ENCODE measurements at places on chromosomes 5 and 9.

GRCh38 chr5:108541836-108542235, 159.9 kb upstream of the FBXL17 start:
- DNase-seq = no peak

DNA sequence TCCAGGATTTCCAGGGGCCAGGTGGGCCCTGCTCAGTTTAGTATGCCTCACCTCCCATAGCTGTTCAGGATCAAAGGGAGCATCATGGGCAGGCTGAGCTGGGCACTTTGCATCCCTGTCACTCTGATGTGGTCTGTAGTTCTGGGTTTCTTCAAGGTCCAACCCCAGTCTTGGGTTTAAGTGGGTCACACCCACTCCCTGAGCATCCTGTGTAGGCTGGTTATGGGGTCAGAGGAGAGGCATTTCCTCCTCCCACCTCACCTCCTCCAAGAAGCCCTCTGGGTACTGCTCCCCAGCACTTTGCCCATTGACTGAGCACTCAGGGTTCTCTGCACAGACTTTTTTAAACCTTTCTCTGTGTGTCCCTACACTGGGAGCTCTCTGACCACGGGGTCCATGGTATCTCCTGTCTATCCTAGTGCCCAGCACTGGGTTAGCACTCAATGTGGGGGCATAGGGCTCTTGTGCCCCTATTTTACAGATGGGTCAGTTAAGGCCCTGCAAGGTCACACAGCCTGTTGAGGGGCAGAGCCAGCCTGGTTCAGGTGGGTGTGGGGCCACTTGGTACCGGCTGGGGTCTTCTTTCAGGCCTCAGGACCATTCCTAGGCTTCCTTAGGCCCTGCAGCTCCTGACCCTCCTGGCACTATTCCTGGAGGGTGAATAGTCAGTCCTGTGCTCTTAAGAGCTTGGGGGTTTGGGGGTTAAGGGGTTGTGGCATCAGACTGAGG, 19.0 kb downstream of the CXXC5 start:
- no peak for DNase-seq

DNA sequence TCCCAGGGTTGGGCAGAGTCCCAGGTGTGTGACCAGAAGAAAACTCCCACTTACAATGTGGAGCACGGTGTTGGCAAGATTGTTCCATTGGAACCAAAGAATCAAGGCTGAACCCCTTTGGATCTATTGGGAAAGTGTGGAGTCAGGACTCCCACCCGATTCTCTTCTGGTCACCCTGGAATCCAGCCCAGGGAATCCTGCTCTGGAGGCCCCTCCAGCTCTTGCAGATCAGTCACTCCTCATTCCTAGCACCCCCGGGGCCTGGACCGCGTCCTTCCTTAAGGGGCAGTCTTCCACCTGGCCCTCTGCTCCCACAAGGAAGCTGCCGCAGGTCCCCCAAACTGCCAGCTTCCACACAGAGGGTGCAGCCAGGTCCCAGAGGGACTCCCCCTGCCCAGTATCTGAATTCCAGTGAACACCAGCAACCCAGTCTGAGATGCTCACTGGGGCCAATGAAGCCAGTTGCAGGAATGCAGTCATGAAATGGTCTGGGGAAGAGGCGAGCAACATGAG, 170.1 kb downstream of the GADD45G start:
- DNase-seq = no peak

DNA sequence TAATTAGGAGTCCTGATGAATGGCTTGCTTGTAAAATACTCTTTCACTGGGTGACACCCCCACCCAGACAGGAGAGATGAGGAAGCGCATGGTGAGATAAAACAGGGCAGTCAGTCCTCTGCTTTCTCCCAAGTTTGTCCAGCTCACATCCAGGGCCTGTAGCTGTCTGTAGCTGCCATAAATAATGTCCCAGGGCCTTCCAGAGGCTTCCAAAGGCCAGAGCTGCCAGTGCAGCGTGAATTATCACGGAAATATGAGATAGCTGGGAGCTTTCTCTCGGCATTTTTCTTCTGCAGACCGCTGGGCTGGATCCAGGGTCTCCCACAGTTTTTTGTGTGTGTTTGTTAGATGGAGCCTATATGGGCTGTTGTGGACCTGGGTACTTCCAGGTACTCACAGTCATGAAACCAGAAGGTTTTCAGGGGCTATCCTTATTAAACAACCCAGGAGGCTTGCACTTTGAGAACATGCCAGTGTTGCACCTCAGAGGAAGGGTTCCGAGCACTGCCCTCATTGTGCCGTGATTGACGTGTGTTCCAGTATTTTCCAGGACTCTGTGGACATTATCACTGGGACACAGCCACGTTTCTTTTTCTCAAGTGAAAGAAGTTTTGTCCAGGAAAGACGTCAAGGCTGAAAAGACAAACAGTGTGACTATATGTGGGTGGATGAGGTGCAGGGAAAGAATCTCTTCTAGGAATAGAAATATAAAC, 117.5 kb downstream of the FGF1 start:
- no peak for DNase-seq

DNA sequence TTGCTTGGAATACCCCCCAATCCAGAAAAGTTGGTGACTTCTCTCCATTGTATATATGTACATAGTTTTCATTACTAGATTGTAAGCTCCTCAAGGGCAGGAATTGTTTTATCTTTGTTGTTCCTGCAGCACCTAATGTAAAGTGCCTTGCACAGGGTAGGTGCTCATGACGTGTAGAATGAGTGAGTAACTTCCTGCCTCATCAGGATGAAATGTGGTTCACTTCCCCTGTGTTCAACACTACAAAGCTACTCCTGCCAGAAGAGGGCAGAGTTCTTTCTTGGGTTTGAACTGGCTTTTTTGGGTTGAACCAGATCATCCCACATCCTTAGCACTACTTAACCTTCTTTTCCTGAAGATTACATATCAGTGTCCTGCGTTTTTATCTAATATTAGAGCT, 23.9 kb downstream of the GTF3C4 start:
- DNase-seq = no peak

DNA sequence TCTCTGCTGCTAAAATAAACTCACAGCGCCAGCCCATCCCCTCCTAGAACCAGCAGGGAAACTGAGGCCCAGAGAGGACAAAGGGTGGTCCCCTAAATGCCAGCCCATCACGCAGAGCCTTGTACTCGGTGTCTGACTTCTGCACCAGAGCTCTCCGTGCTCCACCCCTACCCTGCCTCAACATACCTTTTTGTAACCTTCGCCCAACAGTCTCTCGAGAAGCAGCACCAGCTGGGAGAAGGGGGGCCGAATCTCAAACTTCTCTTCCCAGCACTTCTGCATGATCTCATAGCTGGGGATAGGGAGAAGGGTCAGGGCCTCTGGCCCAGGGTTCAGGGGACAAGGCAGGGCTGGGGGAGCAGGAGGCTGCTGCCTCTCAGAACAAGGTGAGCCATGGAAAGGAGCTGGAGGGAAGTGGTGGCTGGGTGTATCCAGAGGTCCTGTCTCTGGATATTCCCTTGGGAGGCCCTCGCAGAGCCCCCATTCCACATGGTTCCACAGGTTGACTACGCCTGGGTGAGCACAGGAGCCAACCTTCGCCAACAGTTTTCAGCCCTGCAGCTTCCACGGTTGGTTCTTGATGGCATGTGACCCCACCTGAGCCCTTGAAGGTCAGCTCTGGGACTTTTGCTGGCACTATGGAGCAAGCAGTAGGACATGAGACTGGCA, 32.3 kb upstream of the CSF1R start:
- no peak for DNase-seq

DNA sequence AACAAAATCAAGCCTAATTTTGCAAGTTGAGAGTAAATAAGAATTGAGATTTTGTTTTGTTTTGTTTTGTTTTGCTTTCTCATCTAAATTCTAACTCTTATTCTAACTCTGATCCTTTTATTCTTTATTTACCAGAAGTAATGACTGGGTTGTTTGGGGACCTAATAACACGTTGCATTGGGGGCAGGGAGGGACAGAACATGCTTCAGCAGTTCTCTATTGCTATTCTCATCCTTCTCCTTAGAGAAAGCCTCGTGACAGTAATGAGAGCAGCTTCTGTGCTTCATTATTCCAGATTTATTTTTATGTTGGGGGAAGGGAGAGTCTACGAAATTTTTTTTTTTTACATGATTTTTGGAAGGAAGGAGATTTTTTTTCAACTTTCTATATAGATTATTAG, 21.1 kb downstream of the CPEB4 start:
- no peak for DNase-seq

GRCh38 chr5:159819591-159820411, 96.5 kb upstream of the ADRA1B start:
- DNase-seq = no peak

DNA sequence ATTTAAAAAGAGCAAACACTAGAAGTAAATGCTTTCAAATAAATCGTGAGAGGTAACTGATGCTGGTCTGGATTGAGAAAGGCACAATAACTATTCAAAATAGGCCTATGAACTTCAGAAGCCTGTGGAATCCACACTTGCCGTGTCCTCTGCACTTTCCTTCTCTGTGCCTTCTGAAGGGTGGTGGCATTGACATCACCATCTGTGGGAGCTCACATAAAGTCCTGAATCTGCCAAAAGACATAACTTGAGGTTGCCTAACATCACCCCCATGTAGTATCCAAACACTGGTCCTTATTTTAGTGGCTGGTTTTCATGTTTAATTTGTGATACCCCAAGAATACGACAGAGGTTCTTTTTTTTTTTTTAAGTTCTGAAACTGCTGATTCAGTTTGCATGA, 59.8 kb downstream of the IRF1 start:
- no peak for DNase-seq

GRCh38 chr9:130311408-130312140, 46.0 kb downstream of the HMCN2 start:
- no peak for DNase-seq

- no peak for DNase-seq
Measured at GRCh38 chr5:79577693-79578092, 34.5 kb upstream of the TENT2 start.

DNA sequence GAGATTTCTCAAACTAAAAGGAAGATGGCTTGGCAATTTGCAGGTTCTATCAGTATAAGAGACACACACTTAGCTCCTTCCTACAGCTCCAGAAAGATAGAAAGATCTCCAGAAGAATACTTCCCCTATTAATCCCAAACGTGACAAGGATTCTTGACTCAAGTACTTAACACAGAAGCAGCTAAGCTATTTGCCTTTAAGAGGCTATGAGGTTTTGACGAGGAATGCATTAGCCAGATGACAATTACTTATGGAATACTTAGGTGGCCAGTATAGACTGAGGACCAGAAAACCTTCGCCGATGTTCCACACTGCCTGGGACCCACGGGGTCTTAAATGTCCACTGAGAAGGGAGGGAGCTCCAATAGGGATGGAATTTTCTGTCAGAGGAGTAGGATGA, 340.5 kb upstream of the KIF2A start:
- no peak for DNase-seq

DNA sequence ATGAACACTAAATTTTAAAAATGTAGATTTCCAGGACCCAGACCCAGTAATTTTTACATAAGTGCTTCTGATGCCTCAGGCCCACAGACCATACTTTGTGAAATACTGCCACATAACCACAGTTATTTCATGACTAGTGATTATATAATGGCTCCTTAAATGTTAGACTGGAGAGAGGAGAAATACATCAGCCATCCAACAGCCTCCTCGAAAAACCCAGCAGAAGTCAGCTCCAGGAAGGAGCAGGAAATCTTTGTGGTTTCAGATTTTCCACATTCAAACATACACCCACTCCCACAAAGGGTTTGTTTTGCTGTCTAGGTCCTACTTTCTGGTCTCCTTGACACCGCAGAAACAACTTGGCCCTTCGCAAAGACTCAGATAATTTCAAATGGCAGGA, 455.2 kb downstream of the DTWD2 start:
- no peak for DNase-seq

- DNase-seq = no peak
Measured at GRCh38 chr9:70297141-70297540, 38.4 kb downstream of the SMC5 start.

- no peak for DNase-seq
Measured at GRCh38 chr9:20373263-20373662, 249.0 kb downstream of the MLLT3 start.

- no peak for DNase-seq
Measured at GRCh38 chr5:98564836-98565235, 208.6 kb upstream of the RGMB start.

DNA sequence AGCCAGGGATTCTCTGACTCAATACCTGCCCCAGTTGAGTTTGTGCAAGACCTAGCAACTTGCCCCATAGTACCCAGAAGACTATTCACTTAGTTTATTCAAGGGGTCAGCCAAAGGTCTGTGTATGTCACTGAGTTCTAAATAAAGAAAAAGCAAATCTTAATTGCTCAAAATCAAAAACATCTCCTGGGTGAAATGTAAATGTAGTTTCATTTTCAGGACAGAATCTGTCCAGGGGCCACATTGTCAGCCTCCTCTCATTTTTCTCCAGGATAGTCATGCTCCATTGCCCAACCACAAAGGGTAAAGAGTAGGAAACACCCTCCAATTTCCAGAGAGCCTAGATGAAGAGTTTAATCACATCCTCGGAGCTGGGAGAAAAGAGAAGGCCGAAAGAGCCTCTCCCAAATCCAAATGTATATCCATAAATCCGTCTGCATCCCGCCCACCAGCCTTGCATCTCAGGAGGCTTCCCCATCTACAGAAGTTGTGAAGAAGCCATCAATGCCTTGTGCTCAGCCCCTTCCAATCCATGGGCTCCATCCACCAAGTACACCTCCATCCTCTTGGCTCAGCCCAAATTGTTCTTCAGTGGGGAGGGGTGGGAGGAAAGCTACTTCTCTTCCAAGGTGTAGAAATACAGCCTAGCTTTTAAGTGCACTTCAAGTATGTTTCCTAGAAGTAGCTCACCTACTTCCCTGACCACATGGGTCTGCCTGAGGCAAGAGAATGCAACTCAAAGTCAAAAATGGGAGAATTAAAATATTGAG, 26.9 kb downstream of the ADAM19 start:
- DNase-seq = no peak

DNA sequence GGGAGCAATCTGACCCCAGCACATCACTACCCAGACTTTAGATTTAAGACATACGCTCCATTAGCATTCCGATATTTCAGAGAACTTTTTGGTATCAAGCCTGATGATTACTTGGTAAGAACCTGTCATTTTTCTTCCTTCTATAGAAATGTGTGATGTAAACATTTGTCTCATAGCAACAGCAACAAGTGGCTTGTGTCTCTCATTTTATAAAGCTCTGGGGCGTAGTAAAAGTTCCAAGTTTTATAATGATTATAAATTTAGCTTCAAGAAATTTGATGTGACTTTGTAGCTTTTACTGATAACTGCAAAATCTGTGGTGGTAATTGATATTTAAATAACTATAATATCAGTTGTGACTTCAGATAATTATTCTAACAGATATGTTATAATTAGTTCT, 137.2 kb downstream of the PRKACG start:
- no peak for DNase-seq

- DNase-seq = no peak
Measured at GRCh38 chr5:172958331-172959046, 735 bp upstream of the RPL26L1 start.

DNA sequence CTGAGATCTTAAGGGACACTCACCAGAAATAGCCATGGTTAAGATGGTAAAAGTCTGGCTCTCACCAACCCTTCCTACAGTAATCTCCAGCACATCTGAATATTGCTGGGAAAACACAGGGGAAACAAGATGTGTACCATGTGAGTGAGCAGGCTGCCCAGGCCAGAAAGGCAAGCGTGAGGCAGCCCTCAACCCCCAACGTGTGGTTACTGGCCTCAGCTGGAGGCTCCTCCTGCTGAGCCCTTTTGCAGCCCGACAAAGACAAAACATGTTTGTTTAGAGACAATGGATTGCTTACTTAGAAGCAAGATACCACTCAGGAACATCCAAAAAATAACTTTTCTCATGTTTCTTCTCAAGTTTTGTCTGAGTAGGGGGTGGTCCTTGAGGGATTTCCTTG, 16.6 kb downstream of the ZFP62 start:
- no peak for DNase-seq

GRCh38 chr5:132778129-132778528, 1.1 kb upstream of the SEPTIN8 start:
- DNase-seq = no peak
